CD4-positive, alpha-beta memory T cell (primary cell): ENCODE measurements at places on chromosomes 7 and 10. TPM values are rescaled to one million over a fixed set of nuclear protein-coding genes. Genes with fewer than 3 reads are reported as not detected.

GRCh38 chr10:129683920-129684319, 216.9 kb downstream of the MGMT start:
- H3K4me1 ChIP-seq: no peaks in the 10 kb centered on the region
- H3K4me3 ChIP-seq: no peak overlapping the region
- DNase-seq: no peak
- no peaks in the 10 kb centered on the region for H3K27me3 ChIP-seq
- no peaks in the 10 kb centered on the region for H3K36me3 ChIP-seq
- no peak overlapping the region for H3K27ac ChIP-seq

GRCh38 chr7:30549931-30550493, 44.7 kb upstream of the GARS1 start:
- no peaks in the 10 kb centered on the region for H3K27me3 ChIP-seq
- H3K4me3 ChIP-seq: no peak overlapping the region
- H3K4me1 ChIP-seq: no peaks in the 10 kb centered on the region
- H3K27ac ChIP-seq: no peak overlapping the region
- no peaks in the 10 kb centered on the region for H3K36me3 ChIP-seq

- H3K27me3 ChIP-seq: no peaks in the 10 kb centered on the region
- DNase-seq: no peak
- H3K4me3 ChIP-seq: no peak overlapping the region
- no peaks in the 10 kb centered on the region for H3K36me3 ChIP-seq
- no peaks in the 10 kb centered on the region for H3K4me1 ChIP-seq
These were observed 186.7 kb downstream of the SLC25A13 start for GRCh38 chr7:96135241-96135640.

Gene HYAL4
- not detected for polyA plus RNA-seq

- DNase-seq: no peak
- H3K27ac ChIP-seq: no peak overlapping the region
- H3K27me3 ChIP-seq: no peaks in the 10 kb centered on the region
- H3K36me3 ChIP-seq: no peaks in the 10 kb centered on the region
- H3K4me1 ChIP-seq: no peaks in the 10 kb centered on the region
These were observed 49.6 kb downstream of the PLPP4 start for GRCh38 chr10:120506674-120507073.

DNA sequence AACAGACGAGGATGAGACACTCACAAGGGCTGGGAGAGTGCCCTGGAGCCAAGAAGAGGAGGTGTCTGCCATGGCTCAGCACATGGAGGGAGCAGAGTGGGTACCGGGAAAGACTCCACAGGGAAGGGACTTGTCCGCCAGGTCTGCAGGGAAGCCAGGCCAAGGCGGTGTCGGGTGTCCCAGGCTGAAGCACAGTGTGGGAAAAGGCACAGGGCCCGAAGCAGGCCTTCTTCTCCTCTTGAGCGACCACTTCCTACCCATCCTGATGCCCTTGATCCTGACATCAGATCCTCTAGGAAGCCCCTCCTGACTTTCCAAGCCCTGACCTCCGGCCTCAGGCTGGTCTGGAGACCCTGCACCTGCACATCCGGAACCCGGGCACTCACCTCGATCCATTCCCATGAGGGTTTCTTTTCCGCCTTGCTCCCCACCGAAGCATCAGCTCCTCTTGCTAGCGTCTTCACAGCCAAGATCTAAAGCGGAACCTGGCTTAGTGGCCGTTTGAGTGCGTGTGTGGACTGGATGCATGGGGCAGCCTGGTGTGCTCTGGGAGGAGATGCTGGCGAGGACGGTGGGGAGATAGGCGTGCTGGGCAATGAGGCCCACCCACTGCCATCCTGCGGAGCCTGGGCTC, 8.5 kb downstream of the CALML3 start:
- H3K4me1 ChIP-seq: no peaks in the 10 kb centered on the region
- H3K27ac ChIP-seq: no peak overlapping the region
- no peak overlapping the region for H3K4me3 ChIP-seq
- H3K36me3 ChIP-seq: no peaks in the 10 kb centered on the region
- H3K27me3 ChIP-seq: no peaks in the 10 kb centered on the region
- no peak for DNase-seq

- H3K27ac ChIP-seq: no peak overlapping the region
- no peaks in the 10 kb centered on the region for H3K36me3 ChIP-seq
- H3K27me3 ChIP-seq: no peaks in the 10 kb centered on the region
- no peak for DNase-seq
These were observed 36.0 kb downstream of the PRTFDC1 start for GRCh38 chr10:24916365-24916764.

Gene OR2A12
- not detected for polyA plus RNA-seq

- no peak for DNase-seq
- no peaks in the 10 kb centered on the region for H3K36me3 ChIP-seq
- no peaks in the 10 kb centered on the region for H3K4me1 ChIP-seq
- H3K27me3 ChIP-seq: no peaks in the 10 kb centered on the region
These were observed 465.9 kb upstream of the CELF2 start for GRCh38 chr10:10551596-10552301.

Gene AGMO
- polyA plus RNA-seq: not detected

Gene HOXA1
- 0.68 TPM for polyA plus RNA-seq

Gene PNLIPRP1
- not detected for polyA plus RNA-seq

Gene PLAU
- polyA plus RNA-seq: not detected

Gene HKDC1
- polyA plus RNA-seq: 5.5 TPM

- H3K4me3 ChIP-seq: no peak overlapping the region
- H3K36me3 ChIP-seq: no peaks in the 10 kb centered on the region
- no peaks in the 10 kb centered on the region for H3K27me3 ChIP-seq
- no peak overlapping the region for H3K27ac ChIP-seq
- H3K4me1 ChIP-seq: no peaks in the 10 kb centered on the region
- DNase-seq: no peak
These were observed 599.2 kb upstream of the PCDH15 start for GRCh38 chr10:55400075-55400849.

- DNase-seq: no peak
- H3K27ac ChIP-seq: no peak overlapping the region
- H3K4me1 ChIP-seq: no peaks in the 10 kb centered on the region
- H3K36me3 ChIP-seq: peaks cover 17% of the 10 kb centered on the region
These were observed 42.9 kb downstream of the IDE start for GRCh38 chr10:92530891-92531535.

DNA sequence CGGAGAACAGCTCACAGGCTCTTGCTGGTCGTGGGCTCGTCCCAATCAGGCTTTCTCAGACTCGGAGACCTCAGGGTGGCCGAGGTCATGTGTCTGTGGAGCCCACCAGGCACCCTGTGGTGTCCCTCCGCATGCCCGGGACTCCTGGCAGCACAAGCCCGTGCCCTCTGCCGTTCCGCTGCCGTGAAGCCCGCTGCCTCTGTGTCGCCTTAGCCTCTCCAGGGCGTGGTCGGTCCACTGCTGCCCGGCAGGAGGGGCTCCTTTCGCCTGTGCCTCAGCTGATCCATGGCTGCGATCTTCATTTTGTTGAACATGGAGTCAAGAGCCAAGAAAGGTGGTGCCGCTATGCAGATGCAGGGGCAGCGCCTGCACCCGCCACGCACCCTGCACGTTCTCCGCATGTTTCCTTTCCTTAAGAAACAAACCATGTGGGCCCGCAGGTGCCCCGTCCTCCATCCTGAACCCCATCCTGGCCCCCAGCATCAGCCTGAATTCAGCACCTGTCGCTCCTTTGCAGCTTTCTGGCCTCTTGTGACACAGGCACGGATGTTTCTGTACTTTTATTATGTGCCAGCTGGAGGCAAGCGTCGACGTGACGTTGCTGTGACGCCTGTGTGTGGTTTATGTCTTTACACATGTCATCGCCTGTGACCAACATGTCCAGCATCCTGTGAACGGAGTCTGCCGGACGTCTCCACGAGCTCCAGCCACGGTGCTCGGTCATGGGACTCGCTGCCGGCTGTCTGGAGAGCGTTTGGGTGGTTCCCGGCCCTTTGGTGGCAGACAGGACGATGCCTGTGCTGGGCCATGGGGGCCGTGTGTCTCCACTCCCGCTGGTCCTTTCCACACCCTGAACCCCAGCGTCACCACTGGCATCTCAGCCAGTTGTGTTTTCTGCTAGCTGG, 69.9 kb downstream of the NKX6-2 start:
- no peaks in the 10 kb centered on the region for H3K36me3 ChIP-seq
- H3K4me3 ChIP-seq: no peak overlapping the region
- H3K4me1 ChIP-seq: no peaks in the 10 kb centered on the region
- H3K27ac ChIP-seq: no peak overlapping the region
- H3K27me3 ChIP-seq: no peaks in the 10 kb centered on the region
- DNase-seq: no peak

DNA sequence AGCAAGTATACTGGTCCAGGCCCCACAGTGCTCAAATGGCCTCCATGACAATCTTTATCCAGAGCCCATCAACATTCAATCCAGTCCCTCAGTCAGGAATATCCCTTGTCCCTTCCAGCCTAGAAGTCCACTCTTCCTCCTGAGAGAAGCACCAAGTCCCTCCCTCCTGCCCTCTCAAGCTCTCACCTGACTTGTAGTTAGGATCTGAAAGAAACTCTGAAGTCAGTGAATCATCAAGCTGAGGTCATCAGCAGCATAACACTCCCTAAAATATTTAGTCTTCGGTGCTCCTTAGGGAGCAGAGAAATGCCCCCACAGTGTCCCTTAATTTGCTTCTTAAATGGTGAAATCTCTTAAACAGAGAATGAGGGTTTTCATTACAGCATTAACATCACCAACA, 31.0 kb downstream of the GRM8 start:
- H3K4me3 ChIP-seq: no peak overlapping the region
- no peaks in the 10 kb centered on the region for H3K36me3 ChIP-seq
- no peaks in the 10 kb centered on the region for H3K4me1 ChIP-seq
- H3K27me3 ChIP-seq: peaks cover 4% of the 10 kb centered on the region
- no peak for DNase-seq

Gene ZNF503
- not detected for polyA plus RNA-seq

- DNase-seq: no peak
- no peak overlapping the region for H3K27ac ChIP-seq
- H3K4me1 ChIP-seq: no peaks in the 10 kb centered on the region
- H3K4me3 ChIP-seq: no peak overlapping the region
- H3K36me3 ChIP-seq: no peaks in the 10 kb centered on the region
These were observed 45.9 kb upstream of the CACNB2 start for GRCh38 chr10:18094332-18094731.

GRCh38 chr7:142131439-142132185, 20.1 kb downstream of the MGAM2 start:
- no peaks in the 10 kb centered on the region for H3K27me3 ChIP-seq
- no peaks in the 10 kb centered on the region for H3K36me3 ChIP-seq
- no peaks in the 10 kb centered on the region for H3K4me1 ChIP-seq
- no peak for DNase-seq
- no peak overlapping the region for H3K27ac ChIP-seq

DNA sequence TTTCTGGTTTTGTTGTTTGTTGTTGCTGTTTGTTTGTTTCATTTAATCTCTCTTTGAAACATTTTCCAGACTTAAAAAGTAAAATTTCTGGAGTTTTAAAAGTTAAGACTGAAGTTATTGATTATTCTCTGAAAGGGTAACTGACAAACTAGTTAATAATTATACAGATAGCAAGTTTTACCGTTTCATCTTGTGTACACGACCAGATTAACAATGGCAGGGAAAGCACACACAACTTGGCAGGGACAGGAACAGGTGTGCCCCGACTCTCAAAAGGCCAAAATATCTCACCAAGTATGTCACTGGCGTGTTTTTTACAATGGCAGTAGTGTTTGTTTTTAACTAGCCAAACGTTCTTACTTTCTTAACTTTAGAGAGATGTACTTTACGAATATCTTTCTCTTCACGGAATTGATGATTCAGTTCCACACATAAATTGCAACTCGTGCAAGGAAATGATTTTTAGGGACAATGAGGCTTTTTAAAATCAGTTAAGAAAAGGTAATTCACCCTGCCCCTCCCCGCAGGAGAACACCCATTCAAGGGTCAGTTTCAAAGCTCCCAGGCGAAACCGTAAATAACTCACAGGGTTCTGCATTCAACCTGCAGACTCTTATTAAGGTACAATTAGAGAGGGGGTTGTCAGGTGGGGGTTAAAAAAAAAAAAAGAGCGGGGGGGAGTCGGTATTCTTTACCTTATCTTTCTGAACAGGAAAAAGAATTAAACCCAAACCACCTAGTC, 3.5 kb downstream of the CTBP2 start:
- no peaks in the 10 kb centered on the region for H3K4me1 ChIP-seq
- H3K27ac ChIP-seq: no peak overlapping the region
- H3K27me3 ChIP-seq: peaks cover 14% of the 10 kb centered on the region

DNA sequence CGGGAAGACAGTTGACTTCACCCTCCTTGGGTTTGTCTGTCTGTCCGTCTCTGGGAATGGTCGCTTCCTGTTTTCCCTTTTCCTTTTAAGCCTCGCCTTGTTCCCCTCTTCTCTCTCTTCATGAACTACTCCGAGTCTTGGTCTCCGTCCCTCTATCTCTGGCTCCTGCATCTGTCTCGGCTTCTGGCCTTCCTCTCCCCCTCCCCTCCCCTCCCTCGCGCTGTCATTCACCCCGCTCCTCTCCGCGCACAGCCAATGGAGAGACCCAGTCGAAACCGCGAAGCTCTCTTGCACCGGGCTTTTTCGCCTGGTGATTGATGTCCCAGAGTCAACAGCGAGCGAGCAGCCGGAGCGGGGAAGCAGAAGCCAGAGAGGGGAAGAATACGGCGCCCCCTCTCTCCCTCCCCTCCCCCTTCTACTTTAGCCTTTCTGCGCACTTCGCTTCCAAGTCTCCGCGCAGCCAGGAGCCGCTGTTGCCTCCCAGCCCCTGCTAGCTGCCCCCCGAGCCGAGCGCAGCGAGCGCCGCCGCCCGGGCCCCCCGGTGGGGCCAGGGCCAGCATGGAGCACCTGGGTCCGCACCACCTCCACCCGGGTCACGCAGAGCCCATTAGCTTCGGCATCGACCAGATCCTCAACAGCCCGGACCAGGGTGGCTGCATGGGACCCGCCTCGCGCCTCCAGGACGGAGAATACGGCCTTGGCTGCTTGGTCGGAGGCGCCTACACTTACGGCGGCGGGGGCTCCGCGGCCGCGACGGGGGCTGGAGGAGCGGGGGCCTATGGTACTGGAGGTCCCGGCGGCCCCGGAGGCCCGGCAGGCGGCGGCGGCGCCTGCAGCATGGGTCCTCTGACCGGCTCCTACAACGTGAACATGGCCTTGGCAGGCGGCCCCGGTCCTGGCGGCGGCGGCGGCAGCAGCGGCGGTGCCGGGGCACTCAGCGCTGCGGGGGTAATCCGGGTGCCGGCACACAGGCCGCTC, at the start of gene TLX1:
Gene TLX1, plus strand, starts transcription at position 317 of the 978 bp plus-strand sequence. Its CDS starts 242 bp downstream, at position 559.
- no peak within 1 kb of the TSS for H3K27ac ChIP-seq
- peaks cover 30% of the 10 kb centered on the region for H3K4me1 ChIP-seq
- no peak for DNase-seq
- no peak within 1 kb of the TSS for H3K4me3 ChIP-seq
- H3K36me3 ChIP-seq: no peaks in the 10 kb centered on the region

- no peak overlapping the region for H3K4me3 ChIP-seq
- H3K4me1 ChIP-seq: no peaks in the 10 kb centered on the region
- H3K27me3 ChIP-seq: no peaks in the 10 kb centered on the region
- DNase-seq: no peak
- H3K36me3 ChIP-seq: no peaks in the 10 kb centered on the region
These were observed 576.0 kb upstream of the DPP6 start for GRCh38 chr7:153476166-153476565.

Gene HHEX
- 0.98 TPM for polyA plus RNA-seq
